ENCODE measurements at places on chromosomes 4 and X.

- no peaks in the 10 kb centered on the region for H3K36me3 ChIP-seq
- H3K27ac ChIP-seq = no peak overlapping the region
- no peaks in the 10 kb centered on the region for H3K4me1 ChIP-seq
- no peaks in the 10 kb centered on the region for H3K27me3 ChIP-seq
Measured at GRCh38 chr4:52728691-52729240, 22.5 kb downstream of the ERVMER34-1 start.

GRCh38 chr4:185662030-185662778, 126.9 kb upstream of the PDLIM3 start:
- H3K36me3 ChIP-seq = no peaks in the 10 kb centered on the region
- no peak overlapping the region for H3K27ac ChIP-seq
- DNase-seq = no peak
- H3K4me3 ChIP-seq = no peak overlapping the region
- H3K27me3 ChIP-seq = no peaks in the 10 kb centered on the region

GRCh38 chrX:2457289-2458133, 43.3 kb downstream of the DHRSX start:
- H3K4me3 ChIP-seq = no peak overlapping the region
- no peaks in the 10 kb centered on the region for H3K27me3 ChIP-seq
- no peak for DNase-seq
- H3K36me3 ChIP-seq = no peaks in the 10 kb centered on the region
- H3K4me1 ChIP-seq = no peaks in the 10 kb centered on the region
- H3K27ac ChIP-seq = no peak overlapping the region

DNA sequence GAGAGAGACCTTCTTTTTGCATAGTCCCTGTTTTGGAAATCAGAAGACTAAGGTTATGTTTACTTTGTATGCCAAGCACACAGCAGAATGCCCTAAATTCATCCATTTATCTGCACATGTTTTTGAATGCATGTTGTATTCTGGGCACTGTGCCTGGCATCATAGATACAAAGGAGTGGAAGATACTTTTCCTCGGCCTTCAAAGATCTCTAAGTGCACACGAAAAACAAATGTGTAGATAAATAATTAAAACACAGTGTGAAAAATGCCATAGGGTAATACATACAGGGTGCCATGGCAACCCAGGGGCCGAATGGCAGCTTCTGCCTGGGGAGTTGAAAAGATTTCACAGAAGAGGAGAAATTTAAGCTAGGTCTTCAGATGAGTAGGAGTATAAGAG, 390.6 kb upstream of the ATOH1 start:
- no peaks in the 10 kb centered on the region for H3K27me3 ChIP-seq
- no peaks in the 10 kb centered on the region for H3K36me3 ChIP-seq
- no peak for DNase-seq

DNA sequence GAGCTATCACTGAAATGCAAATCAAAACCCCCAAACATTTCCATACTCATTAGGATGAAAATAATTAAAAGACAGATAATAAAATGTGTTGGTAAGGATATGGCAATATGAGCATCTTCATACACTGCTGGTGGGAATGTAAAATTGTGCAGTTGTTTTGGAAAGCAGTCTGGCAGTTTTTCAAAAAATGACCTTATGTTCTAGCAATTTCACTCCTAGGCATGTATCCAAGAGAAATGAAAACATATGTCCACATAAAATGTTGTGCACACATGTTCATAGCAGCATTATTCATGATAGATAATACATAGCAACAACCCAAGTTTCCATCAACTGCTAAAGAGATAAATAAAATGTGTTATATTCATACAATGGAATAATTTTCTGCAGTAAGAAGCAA, 14.8 kb upstream of the GPRASP2 start:
- H3K4me1 ChIP-seq = no peaks in the 10 kb centered on the region
- no peak overlapping the region for H3K27ac ChIP-seq
- no peak overlapping the region for H3K4me3 ChIP-seq
- H3K36me3 ChIP-seq = no peaks in the 10 kb centered on the region

GRCh38 chr4:168691631-168692369, 194.9 kb downstream of the PALLD start:
- H3K4me1 ChIP-seq = no peaks in the 10 kb centered on the region
- H3K36me3 ChIP-seq = no peaks in the 10 kb centered on the region
- H3K4me3 ChIP-seq = no peak overlapping the region
- no peak overlapping the region for H3K27ac ChIP-seq
- no peaks in the 10 kb centered on the region for H3K27me3 ChIP-seq
